SW 1271 (cell line): ENCODE measurements at places on chromosomes 13 and 19.

DNA sequence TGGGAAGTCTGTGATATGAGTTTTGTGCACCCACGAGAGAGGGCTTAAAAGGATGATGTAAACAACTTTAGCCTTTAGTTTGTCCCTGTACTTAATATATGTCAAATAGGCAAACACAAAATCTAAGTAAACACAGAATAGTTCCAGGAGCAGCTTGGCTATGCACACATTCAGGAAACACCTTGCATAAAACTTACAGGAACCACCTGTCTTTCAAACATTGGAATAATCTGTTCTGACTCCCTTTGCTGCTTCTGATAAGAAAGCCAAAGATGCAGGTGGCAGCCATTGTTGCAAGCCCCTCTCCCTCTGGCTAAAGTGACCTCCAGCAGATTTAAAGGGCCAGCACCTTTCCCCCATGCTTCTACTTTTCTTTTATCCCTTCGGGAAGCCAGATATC, 4.7 kb downstream of the EEF1AKMT1 start:
- DNase-seq, result no peak

- DNase-seq, result no peak
Measured at GRCh38 chr13:32059511-32059984, 28.0 kb downstream of the FRY start.

DNA sequence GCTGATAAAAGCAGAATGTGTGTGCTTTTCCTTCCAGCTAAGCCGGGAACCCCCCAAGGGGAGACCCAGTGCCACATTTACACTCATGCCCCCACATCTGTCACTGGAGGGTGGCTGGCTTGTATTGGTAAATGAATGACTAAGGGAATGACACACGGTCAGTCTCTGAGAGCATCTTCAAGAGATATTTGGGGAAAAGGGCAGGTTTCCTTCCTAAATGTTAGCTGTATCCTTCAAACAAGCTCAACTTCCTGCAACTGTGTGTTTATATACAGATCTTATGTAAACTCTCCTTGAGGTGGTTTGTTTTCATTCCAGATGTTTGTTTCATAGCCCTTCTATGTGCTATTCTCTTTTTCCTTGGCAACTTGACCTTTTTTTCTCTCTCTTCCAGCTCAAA, 192.6 kb downstream of the COL4A1 start:
- DNase-seq, result no peak

GRCh38 chr19:45499196-45500180, 1.2 kb downstream of the PPM1N start:
- DNase-seq, result no peak

DNA sequence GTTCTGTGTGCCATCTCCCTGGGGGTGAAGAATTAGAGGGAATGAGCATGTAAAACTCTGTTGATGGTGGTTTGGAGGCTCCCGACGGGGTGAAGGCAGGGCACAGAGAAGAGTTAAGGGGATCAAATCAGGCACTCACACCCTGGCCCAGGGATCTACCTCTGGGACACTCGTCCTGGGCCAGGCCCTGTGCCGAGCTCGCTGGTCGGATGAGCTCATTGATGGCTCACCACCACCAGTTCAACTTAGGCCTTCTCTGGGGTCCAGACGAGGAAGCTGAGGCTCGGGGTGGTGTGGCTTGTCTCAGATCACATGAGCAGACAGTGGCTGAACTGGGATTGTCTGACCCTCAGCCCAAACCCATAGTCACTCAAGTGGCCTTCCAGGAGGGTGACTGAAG, 1.6 kb downstream of the NACC1 start:
- DNase-seq, result no peak

DNA sequence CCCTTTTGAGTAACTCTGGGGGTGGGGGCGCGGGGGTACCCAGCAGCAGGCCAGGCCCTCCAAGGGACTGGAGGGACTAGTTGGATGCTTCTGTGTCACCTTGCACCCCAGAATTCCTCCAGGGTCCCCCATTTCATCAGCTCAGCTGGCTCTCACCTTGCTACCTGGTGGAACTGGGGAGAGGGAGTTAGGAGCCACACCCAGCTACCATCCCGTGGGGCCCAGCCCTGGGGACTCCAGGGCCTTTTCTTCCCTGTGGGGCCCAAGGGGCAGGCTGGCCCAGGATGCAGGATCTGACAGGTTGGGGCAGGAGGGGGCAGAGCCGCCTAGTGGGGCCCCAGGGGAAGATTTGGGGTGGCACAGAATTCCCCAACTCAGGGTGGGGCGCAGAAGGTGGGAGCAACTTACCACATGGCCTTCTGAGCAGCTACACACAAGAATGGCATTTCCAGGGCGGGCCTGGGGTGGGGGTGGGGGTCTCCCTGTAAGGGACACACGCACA, 32.8 kb upstream of the NANOS3 start:
- no peak for DNase-seq

DNA sequence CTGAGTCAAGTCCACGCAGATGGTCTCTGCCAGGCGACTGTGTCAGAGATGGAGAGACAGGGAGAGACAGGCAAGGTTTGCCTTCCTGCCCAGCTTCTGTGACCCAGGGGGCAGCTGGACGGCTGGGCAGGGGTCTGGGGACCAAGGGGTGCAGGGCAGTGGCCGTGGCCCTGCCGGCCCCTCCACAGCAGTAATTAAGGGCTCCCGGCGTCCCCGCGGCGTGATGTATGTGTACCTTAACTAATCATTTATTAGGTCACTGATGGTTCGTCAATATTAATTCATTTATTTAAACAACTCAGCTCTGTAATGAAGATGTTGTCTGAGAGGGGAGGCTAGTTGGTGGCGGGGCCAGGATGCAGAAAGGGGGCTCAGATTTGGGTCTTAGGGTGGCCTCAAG, 28.6 kb upstream of the TCF3 start:
- no peak for DNase-seq

DNA sequence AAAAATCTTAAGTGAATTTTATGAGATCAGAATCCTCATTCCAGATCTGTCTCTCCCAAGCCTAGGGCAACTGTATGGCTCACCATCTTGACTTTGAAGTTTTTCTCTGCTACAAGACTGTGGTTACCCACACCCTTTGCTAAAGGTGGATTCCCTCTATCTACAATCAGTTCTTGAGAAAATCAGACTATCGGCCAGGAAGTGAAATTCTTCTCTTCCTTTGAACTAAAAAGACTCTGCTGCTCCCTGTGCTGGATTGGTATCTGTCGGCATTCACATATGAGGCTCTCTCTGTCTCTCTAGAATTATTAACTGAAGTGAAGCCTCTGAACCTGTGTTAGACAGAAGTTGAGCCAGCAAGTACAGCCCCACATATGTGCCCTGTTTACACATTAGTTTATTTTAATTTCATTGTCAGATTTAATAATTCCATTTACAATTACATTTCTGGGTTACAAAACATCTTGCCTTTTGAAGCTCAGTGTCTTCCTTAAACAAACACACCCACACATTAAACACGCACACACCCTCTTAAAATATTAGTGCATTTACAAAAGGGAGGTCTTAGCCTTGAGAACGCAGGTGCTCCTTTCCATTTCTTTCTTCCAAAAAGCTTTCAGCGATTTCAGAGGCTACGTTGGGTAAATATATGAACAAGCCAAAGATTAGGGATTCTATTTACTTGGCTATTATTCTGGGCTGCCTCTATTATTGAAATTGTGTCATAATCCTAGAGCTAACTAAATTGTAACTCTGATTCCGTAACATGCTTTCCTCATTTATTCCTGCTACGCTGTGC, 145.7 kb downstream of the MIPEP start:
- DNase-seq, result no peak

DNA sequence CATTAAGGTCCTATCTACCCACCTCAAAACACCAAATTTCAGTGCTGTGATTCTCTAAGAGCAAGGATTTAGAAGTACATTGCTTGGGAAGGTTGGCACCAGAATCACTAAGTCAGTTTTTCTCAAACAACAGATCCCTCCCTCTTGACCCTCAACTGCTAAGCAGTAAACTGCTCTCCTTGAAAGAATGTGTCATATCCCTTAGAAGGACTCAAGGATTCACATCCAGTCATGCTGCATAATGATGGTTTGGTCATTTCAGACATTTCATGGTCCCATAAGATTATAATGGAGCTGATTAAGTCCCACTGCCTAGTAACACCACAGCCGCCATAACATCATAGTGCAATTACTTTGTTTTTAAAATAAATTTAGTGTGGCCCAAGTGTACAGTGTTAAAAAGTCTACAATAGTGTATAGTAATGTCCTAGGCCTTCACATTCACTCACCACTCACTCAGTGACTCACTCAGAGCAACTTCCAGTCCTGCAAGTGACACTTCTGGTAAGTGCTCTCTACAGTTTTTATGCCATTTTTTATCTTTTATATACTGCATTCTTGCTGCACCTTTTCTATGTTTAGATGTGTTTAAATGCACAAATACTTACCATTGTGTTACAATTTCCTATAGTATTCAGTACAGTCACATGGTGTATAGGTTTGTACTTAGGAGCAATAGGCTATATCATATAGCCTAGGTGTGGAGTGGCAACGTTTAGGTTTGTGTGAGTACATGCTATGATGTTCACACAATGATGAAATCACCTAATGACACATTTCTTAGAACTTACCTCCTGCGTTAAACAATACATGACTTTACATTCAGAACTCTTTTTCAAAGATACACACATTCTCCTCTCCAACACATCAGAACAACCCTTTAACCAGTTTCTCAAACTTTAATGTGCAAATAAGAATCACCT, 15.7 kb upstream of the CCDC169 start:
- DNase-seq, result no peak

DNA sequence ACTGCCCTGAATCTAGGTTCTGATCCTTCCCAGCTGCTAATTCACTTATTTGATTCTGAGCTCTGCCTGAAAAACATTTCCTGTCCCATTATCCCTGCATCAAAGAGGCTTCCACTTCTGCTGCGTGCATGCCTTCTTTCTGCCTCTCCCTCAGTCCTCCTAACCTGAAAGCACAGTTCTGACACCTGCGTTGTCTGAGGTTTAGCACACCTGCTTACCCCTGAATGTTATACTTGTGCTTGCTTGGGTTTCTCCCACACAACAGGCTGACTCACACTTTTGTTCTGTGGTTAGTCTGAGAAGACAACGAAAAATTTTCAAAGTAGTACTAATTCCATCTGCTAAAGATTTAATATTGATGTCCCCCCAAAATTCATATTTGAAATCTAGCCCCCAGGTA, 3.1 kb upstream of the SOHLH2 start:
- no peak for DNase-seq

DNA sequence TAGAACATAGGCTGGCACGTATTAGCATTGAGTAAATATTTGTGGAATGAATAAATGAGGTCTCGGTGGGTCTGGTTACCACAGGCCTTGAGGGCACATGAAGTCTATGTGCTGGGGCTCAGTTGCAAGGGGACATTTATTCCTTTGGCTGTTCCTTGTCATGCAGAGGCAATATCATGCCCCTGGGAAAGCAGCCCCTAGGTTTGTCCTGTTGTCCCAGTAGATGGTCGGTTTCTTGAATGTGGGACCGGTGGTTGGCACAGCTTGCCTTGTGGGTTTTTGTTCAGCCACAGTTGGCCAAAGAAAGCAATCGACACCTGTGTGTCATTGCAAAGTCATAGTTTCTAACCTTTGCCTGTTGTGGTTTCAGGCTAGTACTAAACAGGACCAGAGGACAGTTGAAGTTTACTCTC, 24.7 kb upstream of the GPR183 start:
- DNase-seq, result no peak

DNA sequence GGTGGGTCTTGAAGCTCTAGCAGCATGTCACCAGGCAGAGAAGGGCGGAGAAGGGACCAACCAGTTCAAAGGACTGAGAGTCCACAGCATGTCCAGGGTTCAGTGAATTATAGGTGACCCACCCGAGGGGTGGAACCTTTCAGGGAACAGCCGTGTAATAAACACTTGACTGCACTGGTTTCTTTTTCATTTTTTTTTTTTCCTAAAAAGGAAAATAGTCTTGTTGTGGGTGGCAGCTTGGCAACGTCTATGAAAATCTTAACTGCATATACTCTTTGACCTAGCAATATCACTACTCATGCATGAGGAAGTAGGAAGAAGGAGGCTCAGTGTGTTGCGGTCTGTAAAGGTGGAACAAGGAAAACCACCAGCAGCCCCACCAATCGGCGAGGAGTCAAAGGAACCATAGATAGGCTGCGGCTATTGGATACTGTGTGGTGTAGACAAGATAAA, 13.0 kb upstream of the MYH14 start:
- DNase-seq, result no peak

DNA sequence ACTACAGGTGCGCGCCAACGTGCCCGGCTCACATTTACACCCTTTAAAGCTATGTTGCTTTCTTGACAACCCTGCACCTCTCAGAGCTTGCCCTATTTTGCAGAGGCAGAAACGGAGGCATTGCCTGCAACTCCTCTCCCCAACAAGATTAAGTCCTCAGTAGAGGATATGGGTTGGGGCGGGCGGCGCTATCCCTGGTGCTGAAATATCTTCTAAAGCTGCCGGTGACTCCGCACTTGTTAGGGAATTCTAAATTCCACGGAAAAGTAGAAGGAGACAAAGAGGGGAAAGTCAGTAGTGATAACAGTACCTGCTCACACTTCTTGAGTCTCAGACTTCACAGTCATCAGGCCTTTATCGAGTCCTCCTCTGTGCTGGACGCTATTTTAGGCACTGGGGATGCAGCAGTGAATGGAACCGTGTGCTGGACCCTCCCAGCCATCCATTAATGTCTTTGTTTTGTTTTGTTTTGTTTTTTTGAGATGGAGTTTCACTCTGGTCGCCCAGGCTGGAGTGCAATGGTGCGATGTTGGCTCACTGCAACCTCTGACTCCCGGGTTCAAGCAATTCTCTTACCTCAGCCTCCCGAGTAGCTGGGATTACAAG, 18.0 kb downstream of the SLC5A5 start:
- DNase-seq, result no peak

DNA sequence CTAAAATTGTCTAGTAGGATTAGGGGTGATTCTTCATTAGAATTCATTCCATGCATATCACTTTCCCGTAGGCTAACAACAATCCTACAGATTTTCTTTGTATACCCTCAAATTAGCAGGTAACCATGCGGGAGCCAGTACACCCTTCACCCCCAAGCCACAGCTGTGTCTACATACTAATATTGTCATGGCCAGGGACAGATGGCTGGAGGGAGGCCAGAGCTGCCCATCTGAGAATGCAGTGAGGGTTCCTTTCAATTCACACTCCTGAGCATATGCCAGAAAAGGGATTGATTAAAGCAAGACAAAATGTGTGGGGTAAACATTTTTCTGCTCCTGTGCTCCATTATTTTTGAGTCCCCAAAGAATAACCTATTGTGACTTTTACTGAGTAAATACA, 68.9 kb downstream of the FREM2 start:
- DNase-seq, result no peak

DNA sequence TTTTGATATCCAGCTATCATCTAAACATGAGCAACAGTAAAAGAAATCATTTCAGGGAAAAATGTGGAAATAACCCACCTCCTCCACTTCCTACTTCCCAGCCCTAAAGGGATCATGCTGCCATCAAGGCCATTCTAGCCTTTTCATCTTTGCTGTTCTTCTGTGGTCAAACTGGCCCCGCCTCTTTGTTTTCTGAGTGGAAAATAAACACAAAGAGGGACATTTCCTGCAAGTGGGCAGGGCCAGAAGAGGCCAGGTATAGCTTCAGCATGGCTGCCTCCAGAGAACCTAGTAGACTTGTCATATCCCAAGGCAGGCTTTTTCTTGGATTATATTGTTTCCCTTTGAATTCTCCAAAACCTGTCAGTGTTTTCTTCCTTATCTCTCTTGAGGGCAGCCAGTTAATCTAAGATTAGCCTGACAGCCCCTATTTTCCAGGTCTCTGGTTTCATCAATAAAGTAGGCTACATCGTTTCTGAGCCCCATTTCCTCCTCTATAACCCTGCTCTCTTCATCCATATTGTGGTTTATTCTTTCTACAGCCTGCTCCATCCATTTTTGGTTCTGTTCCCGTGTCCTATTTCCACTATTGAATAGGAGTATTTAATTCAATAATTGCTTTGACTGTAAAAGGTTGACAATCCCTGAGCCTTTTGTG, 117.6 kb downstream of the GPC6 start:
- DNase-seq, result no peak
